ENCODE measurements at places on chromosomes 13 and 19.

GRCh38 chr13:73428137-73428536, 369.3 kb downstream of the KLF5 start:
- DNase-seq: no peak

GRCh38 chr13:49756263-49756662, 36.2 kb downstream of the KPNA3 start:
- DNase-seq: no peak

DNA sequence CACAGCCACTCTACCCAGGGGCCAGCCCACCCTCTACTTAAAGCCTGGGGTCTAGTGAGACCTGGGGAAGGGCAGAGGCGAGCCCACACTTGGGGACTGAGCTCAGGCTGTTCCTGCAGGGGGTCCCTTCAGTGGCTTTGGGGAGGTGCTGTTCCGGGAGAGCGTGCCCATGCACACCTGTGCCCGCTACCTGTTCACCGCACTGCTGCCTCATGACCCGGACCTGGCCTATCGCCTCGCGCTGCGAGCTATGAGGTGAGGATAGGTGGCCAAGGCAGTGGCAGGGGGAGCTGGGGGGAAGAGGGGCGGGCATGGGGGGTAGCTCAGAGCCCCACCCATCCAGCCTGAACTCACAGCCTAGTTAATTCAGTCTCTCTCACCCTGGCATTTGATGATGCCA, 24.0 kb downstream of the ZSWIM4 start:
- no peak for DNase-seq

DNA sequence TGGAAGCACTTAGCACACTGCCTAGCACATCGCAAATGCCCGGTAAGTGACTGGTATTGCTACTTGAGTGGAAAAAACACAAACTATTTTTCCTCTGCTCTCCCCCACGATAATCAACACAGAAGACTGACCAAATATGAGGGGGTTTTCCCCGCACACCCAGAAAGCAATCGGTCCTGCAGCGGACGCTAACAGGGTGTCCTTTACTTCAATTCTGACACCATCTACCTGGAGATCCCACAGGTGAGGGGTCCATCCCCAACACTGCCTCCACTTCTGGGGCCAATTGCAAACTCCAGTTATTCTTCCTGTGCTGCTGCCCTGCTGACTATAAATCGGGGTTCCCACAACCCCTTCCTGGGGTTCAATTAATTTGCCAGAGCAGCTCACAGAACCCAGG, 26.2 kb upstream of the PLEKHF1 start:
- no peak for DNase-seq

DNA sequence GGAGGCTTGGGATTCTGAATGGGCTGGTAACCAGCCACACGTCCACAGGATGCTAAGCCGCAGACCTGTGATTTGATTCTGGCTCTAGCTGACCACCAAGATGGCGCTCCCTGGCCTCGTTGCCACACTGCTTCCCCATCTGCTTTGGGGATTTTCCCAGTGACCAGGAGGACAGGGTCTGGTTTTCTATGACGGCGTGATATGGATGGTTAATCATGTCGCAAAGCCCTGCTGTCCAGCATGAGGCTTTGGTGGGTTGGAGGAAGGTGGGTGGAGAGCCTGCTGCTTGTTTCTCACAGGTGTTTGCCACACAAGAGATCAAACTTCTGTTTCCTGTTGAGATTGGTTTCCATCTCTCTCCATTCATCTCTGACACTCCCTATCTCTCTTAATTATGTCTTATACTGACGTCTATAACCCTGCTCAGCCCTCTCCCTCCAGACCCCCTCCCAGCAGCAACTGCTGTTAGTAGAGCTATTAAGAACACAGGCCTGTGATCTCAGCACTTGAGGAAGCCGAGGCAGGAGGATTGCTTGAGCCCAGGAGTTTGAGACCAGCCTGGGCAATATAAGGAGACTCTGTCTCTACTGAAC, 102.7 kb downstream of the SIPA1L3 start:
- no peak for DNase-seq

DNA sequence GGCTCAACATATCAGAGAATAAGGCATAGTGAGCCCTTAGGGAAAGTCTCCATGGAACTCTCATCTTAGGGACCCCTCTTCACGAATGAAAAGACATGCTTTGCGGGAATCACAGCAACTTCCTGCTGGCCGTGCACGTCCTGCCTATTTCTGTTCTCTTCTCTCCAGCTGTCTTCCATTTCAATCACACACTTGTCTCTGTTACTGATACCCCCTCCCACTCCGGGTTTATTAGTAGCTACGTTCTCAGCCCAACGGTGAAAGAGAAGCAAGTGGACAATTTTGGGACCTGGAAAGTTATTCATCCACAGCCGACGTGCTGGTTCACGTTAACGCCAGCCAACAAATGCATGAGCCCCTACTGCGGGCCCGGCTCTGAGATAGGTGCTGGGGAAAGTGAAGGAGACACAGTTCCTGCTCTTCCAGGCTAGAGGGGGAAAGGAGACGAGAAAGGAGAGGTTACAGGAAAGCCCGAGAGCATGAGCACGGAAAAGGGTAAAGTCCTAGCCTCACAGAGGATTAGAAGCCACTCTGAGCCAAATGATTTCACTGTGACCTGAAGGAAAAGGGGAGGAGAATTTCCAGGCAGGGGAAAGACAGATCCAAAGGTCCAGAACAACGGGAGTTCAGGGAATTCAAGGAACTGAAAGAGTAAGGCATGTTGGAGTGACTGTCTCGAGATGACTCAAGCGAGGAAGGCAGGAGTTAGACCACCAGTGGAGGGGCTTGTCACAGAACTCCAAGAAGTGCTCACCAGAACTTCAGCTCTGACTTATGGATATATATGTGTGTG, 81.8 kb upstream of the CLDN10 start:
- no peak for DNase-seq

DNA sequence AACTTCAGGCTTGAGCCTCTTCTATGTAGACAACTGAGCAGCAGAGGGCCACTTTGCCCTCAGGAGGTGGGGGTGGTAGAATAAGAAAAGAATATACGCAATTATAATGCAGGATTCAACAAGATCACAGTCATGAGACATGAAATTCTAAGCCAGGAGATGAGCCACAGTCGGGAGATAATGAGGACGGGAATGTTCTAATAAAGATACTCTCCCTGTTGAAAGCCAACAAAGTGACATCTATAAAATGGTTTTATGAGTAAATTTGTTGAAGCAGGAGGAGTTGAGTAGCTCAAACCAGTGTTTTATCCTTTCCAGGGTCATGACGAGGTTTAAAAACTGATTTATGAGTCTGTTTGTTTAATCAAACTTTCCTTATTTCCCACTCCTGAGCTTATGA, 152.0 kb upstream of the SERP2 start:
- no peak for DNase-seq

GRCh38 chr13:37001921-37002250, 1.3 kb downstream of the EXOSC8 start:
- DNase-seq: no peak

GRCh38 chr13:99303863-99304521, 3.2 kb downstream of the GPR183 start:
- no peak for DNase-seq

DNA sequence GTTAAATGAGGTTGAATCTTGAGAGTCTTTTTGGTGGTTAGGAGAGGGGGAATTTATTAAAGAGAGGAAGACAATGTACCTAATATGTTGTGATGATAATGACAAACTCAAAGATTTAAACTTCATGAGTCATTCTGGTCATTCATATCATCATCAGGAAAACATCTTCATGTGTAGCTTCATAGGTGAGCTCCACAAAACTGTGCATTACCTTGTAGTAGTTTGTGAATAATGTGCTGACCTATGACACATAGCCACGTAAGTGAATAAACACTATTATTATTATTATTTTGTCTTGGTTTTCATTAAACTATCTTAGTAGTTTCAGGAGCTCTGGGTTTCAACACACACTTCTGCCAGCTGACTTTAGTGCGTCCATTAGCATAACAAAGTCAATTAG, 997 bp upstream of the GPC6 start:
- no peak for DNase-seq

- DNase-seq: no peak
Observed at GRCh38 chr13:51823863-51824262, 19.9 kb upstream of the DHRS12 start.

DNA sequence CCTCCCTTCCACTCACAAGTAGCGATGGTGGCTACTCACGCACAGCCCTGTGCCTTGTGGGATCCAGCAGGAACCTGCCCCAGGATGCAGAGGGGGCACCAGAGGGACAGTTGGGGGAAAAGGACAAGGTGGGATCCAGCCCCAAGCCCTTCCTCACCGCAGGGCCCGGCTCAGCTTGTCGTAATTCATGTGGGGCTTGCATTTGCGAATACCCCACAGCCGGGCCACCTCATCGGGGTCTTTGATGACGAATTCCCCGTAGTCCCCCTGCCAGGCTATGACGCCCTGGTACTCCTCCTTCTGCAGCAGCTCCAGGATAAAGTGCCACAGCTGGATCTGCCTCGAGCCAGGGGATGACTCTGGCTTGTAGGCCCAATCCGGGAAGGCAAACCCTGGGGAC, 18.5 kb downstream of the ERFL start:
- DNase-seq: no peak

- DNase-seq: no peak
Observed at GRCh38 chr13:106121173-106121754, 414.2 kb downstream of the EFNB2 start.

- no peak for DNase-seq
Observed at GRCh38 chr19:16384688-16385087, 60.1 kb downstream of the KLF2 start.

DNA sequence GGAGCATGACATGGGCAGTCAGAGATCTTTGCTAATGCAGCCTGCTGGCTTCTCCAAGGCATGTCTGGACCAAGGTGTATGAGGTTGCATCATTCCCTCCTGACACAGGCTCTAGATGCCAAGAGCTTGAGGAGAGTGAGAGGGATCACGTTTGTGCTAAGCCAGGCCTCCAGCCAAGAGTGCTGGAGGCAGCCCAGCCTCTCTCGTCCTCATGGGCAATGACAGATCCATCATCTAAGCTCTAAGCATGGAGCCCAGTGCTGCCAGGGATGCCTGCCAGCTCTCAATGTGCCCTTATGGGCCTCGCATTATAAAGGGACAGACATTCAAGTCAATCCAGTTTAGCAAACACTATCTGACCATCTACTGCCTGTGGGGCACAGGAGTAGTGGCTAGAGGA, 136.3 kb upstream of the VSTM2B start:
- DNase-seq: no peak

- DNase-seq: no peak
Observed at GRCh38 chr19:43439032-43439708, 24.5 kb downstream of the TEX101 start.

DNA sequence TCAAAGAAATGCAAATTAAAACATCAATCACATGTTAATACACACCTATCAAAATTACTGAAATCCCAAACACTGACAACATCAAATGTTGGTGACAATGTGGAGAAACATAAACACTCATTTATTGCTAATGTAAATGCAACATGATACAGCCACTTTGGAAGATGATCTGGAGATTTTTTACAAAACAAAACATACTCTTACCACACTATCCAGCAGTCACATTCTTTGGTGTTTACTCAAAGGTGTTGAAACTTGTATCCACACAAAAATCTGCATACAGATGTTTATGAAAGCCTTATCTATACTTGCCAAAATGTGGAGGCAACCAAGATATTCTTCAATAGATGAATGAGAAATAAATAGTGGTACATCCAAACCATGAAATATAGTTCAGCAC, 1219.5 kb upstream of the PCDH20 start:
- DNase-seq: no peak

All from NCI-H526 treated with DMSO at 0.1 percent for 48 hours (cell line).